Fibroblast of skin of left quadriceps (primary cell): ENCODE measurements at places on chromosomes 7 and 10.

- no peak for DNase-seq
Observed at GRCh38 chr10:110529596-110530011, 31.9 kb downstream of the DUSP5 start.

DNA sequence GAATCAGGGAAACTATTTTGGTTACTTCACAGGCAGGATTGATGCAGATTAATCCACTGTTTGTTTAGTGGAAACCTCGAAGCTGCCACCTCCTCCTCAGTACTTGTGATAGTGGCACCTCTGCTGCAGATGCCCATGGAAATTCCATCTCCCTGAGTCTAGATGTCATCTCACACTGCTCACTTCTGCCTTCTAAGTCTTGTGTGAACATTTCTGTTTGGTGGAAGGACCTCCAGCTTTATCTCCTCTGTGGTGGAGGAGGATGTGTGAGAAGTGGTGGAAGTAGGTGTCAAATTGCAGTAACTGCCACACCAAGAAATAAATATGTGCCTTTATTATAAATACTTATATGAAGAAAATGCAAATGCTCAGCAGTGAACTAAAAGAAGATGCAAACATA lies 25.8 kb upstream of the GPR141 start:
- no peak for DNase-seq

- DNase-seq = no peak
Observed at GRCh38 chr7:152521420-152522337, 85.9 kb upstream of the KMT2C start.

- no peak for DNase-seq
Observed at GRCh38 chr10:129956876-129957673, 7.0 kb downstream of the EBF3 start.

- DNase-seq = no peak
Observed at GRCh38 chr7:155702616-155703015, 58.2 kb downstream of the RBM33 start.

- DNase-seq = no peak
Observed at GRCh38 chr10:99276848-99277486, 41.3 kb upstream of the HPSE2 start.

DNA sequence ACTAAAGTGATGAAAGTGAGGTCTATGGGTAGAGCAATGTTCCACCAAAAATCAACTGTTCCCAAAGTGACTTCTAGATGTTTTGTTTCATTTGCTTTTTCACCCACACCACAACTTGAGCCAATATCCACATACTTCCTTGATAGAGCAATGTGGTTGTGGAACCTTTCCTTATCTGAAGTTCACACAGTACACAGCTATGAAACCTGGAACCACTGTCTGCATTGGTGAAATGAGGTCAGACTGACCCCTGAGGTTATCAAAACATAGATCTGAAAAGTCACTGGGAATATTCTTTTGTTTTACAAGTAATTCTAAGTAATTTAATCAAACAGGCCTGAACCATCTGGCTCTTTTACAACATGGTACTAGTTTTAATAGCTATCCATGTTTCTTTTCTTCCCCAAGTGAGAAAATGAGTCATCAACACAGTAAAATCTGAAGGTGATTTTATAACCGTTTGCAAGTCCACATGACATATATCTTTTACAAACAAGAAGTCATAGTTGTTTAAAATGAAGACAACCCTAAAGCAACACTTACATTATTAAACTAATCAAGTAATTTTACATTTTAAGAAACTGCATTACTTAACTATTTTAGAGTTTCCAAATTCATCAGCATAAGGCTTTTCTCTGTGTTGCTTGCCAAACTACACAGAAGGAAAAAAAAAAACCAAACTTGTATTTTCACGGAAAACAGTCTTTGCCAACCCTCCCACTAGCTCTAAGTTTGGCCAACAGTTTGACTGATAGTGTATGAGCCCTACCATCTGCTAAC lies 80.3 kb downstream of the LRRC17 start:
- peak; percentile 37 for DNase-seq

- DNase-seq = no peak
Observed at GRCh38 chr10:73910764-73911552, at the start of gene PLAU. TSS of gene PLAU (plus strand) at chr10:73911132. CDS start at chr10:73911556, 424 bp downstream.

DNA sequence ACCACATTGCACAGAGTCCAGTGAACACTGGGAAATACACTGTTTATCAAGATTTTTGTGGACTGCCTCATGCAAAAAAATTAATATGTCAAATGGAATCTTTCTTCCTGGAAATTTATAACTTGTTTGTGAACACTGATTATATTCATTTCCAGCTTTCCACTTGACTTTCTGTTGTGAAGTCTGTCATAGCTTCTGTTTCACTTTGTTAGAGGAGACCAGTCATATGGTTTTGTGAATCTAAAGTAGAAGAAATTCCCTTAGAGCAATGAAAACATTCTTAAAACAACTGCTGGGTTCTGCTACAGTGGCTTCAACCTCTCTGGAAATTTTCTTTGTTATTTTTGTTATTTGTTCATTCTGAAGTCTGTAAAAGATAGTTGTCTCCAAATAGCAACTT lies 349.5 kb upstream of the NFE2L3 start:
- no peak for DNase-seq

GRCh38 chr7:2710901-2711551 lies 23.0 kb downstream of the AMZ1 start:
- DNase-seq = no peak

- no peak for DNase-seq
Observed at GRCh38 chr7:4823441-4824119, 38.2 kb downstream of the PAPOLB start.

DNA sequence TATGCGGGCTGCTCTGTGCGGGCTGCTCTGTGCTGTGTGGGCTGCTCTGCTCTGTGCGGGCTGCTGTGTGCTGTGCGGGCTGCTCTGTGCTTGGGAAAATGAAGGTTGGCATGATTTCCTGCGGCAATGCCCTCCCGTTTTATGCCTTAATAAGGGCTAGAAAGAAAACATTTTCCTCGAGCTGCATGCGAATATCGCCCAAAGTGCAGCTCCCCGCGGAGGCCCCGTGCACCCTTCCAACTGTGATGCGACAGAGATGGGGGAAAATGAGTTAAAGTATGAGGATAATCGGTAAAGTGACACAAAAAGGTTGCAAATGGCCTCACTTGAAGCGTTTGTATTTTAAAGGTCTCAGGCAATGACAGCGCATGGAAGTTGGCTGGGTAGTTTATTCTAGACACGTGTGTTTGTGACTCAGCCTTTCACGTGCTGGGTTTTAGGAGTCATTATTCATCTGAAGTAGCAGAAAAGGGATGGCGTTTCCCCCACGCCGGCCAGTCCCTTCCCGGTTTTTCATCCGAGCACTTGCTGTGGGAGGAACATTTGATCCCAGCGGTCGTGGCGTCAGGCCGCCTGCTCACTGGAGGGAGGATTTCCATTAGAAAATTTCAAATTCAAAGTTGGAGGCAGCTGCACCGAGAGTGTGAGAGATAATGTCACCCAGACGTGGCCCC lies 220.7 kb downstream of the ADARB2 start:
- DNase-seq = no peak

DNA sequence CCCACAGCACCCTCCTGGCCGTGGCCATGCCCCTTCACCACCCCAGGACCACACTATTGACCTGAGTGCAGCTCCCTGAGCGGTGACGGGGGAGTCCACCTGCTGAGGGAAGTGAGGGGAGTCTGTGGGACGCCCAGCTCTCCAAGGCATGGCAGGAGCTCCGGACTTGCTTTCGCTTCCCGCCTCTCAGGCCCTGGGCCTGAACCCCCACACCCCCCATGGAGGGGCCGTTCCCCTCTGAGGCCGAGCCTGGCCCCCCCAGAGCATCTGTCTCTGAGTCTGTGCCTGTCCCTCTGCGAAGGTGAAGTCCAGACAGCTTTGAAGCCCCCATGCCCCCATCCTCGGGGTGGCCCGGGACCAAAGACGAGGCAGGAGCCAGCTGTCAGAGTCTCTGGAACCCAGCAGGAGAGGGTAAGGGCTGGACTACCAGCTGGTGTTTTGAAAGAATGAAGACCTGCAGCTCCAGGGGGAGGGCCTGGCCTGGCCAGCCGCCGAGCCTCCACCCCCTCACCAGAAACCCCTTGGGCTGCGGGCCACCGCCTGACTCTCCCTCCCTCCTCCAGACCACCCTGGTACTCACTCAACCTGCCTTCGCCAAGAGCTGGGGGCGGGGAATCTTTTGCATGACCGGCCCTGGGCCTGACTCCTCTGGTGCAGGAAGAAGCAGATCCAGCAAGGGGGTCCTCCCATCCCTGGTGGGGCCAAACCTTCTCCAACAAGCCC lies 114.0 kb downstream of the PDGFA start:
- DNase-seq = no peak

GRCh38 chr7:30474893-30475292 lies 3.7 kb downstream of the NOD1 start:
- peak; percentile 73 for DNase-seq

GRCh38 chr10:7412237-7412927 lies 1.5 kb upstream of the SFMBT2 start:
- DNase-seq = no peak

- no peak for DNase-seq
Observed at GRCh38 chr7:28799619-28800018, 158.5 kb downstream of the TRIL start.

DNA sequence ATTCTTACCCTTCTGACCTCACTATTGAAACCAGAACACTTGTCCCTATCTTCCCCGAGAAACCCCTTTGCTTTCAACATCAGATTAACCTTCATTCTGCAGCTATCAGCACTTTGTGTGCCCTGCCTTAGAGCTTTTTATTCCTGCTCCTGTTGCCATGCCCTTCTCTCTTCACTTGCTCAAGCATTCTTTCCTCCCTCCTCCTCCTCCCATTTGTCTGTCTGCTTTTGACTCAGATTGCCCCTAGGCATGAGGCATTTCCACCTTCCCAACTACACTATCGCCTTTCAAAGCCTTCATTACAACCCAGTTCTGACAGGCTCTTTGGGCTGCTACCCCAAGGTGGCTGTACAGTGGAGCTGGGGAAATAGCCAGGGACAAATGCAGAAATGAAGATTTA lies 143.3 kb downstream of the SLC25A13 start:
- DNase-seq = no peak

DNA sequence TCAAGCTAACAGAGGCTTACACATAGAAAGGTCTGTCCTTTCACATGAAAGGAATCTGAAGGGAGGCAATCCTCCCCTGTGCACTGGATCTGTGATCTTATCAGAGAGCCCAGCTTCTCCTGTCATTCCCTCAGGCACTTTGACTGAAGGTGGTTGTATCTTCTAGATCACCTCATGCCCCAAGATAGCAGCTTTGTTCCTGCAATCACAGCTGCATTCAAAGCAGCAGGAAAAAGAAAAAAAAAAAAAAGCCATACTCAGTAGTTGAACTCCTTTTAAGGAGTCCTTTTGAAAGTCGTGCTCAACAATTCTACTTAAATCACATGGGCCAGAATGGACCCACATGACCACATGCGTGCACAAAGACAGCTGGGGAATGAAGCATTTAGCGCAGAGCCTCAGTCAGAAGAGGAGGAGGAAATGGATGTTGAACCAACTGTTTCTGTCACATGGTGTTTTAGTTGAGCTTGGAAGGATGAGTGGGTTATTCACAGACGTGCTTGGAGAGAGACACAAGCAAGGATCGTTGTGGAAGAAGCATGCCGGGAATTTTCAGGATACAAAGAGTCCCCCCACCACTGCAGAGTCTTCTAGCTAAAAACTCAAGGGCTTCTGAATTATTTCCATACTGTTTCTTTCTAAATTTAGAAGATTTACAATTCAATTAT lies 13.0 kb upstream of the PFKP start:
- no peak for DNase-seq

GRCh38 chr10:113625461-113626186 lies 38.2 kb downstream of the NRAP start:
- no peak for DNase-seq

DNA sequence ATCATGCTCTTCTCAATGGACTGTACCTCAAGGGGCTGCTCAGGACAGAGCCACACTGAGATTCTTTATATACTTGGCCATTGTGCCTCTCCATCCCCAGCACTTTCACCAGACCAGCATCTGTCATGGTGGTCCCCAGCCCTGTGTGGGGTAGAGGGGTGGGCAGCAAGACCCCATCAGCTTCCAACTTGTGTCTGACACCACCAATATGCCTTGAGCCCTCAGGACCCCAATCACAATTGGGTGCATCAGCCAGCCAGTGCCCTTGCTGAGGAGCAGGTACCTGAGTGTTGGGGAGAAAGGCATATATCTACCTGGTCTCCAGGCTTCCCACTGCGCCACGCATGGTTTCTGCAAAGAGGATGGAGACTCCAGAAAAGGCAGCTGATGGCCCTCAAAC lies 56.3 kb downstream of the GRID1 start:
- no peak for DNase-seq

- no peak for DNase-seq
Observed at GRCh38 chr7:128398016-128398840, 11.6 kb downstream of the IMPDH1 start.

DNA sequence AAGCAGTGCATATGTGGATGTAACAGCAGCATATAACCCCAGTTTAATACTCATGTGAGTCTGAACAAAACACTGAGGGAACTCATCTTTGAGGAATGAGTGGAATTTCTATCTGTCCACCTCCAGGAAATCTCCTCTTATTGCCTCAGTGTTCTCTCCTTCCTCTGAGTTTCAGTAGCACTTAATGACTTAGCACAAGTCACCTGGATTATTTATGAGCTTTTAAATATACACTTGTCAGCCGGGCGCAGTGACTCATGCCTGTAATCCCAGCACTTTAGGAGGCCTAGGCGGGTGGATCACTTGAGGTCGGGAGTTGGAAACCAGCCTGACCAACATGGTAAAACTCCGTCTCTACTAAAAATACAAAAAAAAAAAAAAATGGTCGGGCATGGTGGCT lies 4.3 kb downstream of the LRRC20 start:
- peak; percentile 88 for DNase-seq

DNA sequence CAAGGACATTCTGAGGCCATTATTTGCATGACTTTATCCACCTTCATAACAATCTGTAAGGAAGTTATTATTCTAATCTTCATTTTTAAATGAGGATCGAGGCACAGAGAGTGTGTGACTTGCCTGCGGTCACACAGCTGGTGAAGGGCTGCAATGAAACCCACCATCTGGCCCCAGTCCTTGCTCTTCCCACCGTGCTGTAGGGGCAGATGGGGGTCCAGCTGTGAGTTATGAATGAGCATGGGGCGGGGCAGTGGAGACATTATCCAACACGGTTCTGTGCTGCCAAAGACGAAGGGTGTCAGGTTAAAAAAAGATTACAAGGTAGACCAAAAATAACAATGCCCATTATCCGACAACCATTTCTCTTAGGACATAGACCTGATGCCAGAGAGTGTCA lies 417.5 kb upstream of the MGMT start:
- no peak for DNase-seq

- DNase-seq = no peak
Observed at GRCh38 chr10:6729861-6730344, 149.8 kb upstream of the PRKCQ start.

DNA sequence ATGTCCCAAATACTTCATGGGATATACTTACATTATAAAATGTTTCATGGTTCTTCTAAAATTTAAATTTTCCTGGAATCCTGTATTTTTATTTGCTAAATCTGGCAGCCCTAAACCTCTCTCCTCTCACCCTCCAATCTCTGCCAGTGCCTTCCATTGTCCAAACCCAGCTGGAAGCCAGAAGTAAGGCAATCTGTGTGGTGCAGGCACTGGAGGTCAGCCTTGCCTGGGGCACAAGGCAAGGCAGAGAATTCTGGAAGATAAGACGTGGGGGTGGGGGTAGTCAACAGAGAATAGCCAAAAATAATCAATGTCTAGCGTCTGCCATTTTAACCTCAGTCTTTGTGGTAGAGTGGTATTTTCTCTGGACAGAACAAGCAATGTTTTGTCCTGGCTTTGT lies 381.7 kb downstream of the GPAM start:
- DNase-seq = no peak

- no peak for DNase-seq
Observed at GRCh38 chr10:55310143-55310542, 509.1 kb upstream of the PCDH15 start.

- no peak for DNase-seq
Observed at GRCh38 chr7:585873-586272, 66.2 kb upstream of the PDGFA start.

GRCh38 chr10:103069453-103070331 lies 123.4 kb downstream of the NT5C2 start:
- DNase-seq = no peak
